Foreskin keratinocyte (primary cell): ENCODE measurements at places on chromosomes 6 and 20. TPM values are rescaled to one million over a fixed set of nuclear protein-coding genes. Genes with fewer than 3 reads are reported as not detected.

The FABP7 gene
- total RNA-seq: 0.27 and 0.39 TPM in 2 replicates

The IL17F gene
- not detected in 2 replicates for total RNA-seq

GRCh38 chr20:33663161-33664084 lies 1.3 kb downstream of the C20orf144 start:
- no peak for DNase-seq

DNA sequence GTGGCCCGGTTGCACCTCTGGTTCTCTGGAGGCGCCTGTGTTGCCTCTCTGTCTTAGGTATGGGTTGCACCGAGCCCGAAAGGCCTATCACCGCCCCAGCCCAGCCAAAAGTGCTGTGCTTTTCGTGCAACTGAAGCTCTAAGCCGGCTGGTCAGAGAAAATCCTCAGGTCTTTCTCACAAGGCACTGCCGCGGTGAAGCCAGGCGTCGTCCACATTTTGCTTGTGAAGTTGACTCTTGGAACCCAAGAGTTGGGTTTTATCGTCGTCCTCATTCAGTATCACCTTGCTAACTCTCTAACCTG lies 726 bp upstream of the EMILIN3 start:
- DNase-seq: no peak

DNA sequence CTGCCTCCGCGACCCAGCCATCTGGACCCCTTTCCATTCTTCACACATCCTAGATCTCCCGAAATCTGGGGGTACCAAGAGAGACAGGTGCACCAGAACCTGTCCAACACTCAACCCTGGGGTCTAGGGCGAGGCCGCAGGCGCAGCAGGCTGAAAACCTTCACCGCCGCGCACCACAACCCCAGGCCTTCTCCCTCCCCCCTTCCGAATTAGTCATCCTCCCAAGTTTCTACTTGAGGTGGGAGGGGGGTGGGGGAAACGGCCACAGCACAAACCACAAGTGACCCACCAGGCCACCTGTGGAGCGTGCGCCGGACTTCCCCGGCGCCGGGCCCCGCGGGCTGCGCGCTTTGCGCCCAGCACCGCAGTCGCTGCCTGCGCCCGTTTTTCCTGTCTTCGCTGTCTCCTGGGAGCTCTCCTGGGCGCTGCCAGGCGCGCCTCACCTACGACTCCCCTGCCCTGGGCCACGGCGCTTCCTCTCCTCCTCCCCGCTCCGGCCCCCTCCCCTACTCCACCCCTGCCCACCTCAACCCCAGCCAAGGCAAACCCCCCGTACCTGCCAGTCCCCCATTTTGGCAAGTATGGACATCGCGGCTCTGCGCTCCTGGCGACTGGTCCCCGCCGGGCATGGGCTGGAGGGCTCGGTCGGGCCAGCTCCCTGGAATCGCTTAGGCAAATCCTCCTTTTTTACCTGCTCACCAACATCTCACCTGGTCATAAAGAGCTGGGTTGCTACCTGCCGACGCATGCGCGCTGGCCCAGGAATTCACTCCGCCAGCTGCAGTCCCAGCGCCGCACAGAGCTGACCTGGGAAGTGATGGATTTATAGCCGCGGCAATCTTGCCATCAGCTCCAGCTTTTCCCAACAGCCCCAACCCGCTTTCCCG lies 4.2 kb upstream of the TFAP2A start:
- DNase-seq: peak; percentile 93

DNA sequence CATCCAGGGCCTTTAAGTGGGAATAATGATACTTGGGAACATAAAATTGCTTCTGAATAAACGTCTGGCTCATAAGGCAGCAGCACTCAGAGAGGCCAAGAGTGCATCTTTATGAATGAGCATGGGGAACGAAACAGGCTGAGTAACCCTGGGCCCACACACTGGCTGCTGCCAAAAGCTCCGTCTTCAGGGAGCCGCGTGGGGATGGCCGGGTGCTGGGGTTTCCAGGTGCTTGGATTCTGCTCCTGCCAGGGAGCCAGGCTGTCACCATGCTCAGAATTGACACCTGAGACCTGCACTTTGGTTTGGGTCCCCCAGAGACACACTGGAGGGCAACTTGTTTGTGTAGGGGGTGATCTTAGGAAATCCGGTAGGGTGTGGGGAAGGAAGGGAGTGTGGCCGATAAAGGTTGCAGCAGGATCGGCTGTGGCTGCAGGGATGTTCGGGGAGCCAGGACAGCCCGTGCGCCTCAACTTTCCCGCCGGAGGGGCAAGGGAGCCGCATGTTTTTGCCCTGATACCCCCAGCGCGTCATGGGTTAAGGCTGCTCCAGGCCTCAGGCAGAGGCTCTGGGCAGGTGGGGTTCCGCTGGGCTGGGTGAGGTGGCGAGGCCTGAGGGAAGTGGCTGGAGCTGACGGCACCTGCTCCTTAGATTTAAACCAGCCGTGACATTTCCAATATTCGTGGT lies 101.8 kb downstream of the YTHDF1 start:
- no peak for DNase-seq

The PGC gene
- not detected in 2 replicates for total RNA-seq

- peak; percentile 69 for DNase-seq
Observed at GRCh38 chr6:37713529-37714119, 15.9 kb upstream of the MDGA1 start.

GRCh38 chr6:44253307-44254101 lies 3.8 kb downstream of the SLC35B2 start:
- DNase-seq: no peak

DNA sequence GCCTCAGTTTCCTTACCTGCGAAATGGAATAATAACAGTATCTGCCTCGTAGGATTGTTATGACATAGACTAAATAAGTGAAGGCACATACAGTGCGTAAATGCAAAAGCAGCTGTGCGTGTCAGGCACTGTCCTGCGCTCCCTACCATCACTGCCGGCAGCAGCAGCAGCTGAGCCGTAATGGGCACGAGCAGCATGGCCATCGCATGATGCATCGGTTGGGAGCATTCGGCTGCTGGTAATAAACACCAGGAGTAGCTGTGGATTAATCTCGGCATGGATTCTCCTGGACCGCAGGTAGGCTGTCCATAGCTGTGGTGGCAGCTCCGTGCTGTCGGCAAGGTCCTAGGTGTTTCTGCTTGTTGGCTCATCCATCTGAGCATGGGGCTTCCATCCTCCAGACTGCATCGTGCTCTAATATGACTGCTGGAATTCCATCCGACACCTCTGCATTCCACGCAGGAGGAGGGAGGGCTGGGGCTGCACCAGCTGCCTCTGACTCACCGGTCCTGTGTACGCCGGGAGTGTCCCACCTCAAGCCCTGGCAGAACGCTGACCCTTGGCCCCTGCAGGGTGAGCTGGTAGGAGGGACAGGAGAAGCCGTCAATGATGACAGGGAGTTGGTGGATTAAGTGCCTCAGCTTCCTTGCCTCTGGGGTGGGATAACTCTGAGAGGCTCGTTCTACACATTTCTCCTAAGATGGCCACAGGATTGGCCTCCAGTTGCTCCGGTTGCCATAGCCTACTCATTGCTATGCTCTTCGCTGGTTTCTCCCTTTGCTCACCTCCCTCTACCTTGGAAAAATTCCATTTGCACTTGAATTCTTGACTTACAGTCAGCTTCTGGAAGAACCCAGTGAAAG lies 100.9 kb upstream of the PMEPA1 start:
- peak; percentile 76 for DNase-seq

The SEMG1 gene
- total RNA-seq: not detected in 2 replicates

DNA sequence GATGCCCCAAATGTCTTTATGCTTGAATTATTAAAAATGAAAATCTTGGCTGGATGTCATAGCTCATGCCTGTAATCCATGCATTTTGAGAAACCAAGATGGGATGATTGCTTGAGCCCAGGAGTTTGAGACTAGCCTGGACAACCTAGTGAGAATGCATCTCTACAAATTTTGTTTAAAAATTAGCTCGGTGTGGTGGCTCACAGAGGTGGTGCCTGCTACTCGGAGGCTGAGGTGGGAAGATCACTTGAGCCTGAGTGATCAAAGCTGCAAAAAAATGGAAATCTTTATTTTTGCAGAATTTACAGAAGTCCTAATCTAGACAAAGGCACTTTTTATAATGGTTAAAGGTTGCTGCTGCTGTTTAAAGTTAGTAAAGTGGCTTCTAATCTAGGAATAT lies 20.0 kb upstream of the COL19A1 start:
- DNase-seq: no peak

- no peak for DNase-seq
Observed at GRCh38 chr6:128997880-128998279, 114.9 kb downstream of the LAMA2 start.

DNA sequence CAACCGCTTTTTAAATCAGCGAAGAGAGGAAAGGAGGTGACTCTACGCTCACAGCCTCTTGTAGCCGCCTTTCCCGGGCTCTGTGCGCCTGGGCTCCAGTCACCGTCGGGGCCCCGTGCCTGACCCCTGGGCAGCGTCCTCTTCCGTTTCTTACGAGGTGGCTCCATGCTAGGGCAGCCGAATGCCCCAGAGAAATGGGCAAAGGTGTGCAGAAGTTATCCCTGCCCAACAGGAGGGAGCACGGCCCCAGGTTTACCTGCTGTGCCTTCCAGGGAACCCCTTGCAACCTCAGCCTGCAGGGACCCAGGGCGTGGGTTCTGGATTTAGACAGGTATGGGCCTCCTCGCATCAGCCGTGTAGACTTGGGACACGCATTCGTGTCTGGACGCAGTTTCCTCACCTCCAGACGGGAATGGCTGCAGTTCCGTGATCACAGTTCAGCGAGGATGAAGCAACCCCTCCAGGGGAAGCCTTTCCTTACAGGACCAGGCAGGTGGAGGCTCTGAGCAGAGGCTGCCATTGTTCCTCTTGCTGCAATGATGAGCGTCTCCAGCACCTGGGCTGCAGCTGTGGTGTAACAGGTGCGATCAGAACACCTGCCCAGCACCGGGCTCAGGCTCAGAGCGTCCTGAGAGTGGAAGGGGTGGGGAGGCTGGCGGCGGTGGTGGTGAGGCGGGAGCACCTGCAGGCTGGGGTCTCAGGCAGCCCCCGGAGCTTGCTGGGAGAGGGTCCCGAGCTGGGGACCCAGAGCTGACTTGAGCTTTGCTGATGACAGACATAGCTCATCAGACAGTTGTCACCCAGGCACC lies 81.3 kb upstream of the BHLHE23 start:
- no peak for DNase-seq

- DNase-seq: no peak
Observed at GRCh38 chr6:6680526-6680925, 92.0 kb downstream of the LY86 start.

DNA sequence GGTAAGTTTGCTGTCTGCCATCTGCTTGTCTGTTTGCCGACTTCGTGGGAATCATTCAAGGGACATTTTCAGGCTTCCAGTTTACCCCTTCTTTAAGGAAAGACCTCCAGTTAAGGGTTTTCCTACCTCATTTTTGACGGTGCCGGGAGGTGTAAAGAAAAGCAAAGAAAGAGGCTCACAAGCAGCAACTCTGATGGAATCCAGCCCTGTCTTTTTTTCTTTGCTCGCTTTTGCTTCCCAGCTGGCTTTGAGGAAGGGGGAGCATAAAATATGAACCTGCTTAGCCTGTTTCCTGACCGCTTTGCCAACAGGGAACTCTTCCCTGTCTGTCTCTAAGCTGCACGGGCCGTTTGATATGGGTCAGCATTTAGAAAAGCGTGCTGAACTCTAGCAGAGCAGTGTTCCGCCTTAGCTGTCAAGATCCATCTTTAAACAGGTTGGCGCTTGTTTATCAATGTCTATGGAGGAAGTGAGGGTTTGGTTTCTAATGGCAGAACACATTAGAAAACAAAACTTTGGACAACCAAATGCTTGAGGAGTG lies 13.8 kb downstream of the SYTL3 start:
- DNase-seq: no peak

- DNase-seq: peak; percentile 62
Observed at GRCh38 chr6:133705731-133706130, 183.2 kb upstream of the TCF21 start.

GRCh38 chr6:53741034-53741823 lies 53.6 kb upstream of the LRRC1 start:
- DNase-seq: no peak

DNA sequence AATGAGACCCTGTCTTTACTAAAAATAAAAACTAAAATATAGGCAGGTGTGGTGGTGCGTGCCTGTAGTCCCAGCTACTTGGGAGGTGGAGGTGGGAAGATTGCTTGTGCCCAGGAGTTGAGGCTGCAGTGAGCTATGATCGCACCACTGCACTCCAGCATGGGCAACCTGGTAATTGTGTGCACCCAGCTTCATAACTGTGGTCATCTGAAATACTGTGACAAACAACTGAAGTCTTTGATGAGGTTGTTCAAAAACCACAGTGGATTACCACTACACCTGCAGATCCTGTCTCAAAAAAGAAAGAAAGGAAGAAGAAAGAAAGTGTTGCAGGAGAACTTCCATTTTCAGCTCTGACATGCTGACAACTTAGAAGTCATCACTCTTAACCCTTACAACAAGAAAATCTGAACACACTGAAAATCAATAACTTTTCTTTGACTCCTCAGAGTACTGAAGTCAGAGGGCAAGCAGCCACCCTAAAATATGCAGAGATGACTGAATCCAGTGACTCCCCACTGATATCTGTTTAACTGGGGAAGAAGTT lies 13.8 kb upstream of the ZBP1 start:
- DNase-seq: no peak

GRCh38 chr20:11902285-11902697 lies 15.4 kb upstream of the BTBD3 start:
- no peak for DNase-seq

The ID4 gene
- total RNA-seq: not detected in 2 replicates

DNA sequence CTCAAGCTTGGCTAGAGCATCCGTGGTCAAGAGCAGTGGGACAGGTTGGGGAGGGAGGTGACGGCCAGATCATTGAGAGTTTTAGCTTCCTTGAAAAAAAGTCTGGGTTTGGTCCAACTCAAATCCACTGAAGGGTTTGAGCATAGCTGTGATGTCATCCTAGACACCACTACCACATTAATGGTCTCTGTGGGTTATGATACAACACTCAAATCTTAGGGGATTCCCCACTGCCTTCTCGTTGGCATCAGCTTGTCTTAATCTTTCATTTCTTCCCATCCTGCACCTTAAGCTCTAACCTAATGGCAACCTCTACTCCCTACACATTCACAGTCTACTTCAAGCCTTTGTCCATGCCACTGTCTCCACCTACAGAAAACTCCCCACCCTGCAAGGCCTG lies 77.3 kb downstream of the BMP6 start:
- DNase-seq: no peak

DNA sequence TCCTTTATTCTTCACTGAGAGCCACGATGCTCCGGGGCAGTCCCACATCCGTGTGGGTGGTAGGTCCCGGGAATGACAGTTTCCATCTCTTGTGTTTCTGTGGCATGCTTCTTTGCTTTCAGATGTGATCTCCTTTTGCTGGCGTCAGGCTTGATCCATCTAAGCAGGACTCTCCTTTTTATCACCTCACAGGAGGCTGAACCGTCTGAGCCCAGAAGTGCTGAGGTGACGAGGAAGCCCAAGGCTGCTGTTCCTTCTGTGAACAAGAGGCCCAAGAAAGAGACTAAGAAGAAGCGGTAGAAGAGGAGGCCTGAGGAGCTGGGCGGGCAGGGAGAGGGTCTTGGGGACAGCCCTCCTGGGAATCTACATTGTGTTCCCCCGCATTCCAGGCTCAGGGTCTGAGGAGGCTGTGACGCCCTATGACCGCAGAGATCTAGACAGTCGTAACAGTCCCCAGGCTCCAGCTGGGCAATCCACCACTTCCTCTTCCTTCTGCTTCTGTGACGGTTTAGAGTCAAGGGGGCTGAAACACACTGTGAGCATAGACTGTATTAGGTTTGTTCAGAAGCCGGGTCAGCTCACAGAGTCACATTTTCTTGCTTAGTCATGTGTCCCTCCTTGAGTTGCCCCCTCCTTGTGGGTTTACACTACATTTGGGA lies 26.8 kb downstream of the MANBAL start:
- no peak for DNase-seq

GRCh38 chr6:30676660-30677285 lies 4.0 kb upstream of the DHX16 start:
- DNase-seq: no peak

GRCh38 chr6:53333439-53334408 lies 15.0 kb downstream of the ELOVL5 start:
- no peak for DNase-seq
